Glutamatergic neuron (in vitro differentiated cells): ENCODE measurements at places on chromosomes 3 and 15. TPM values are rescaled to one million over a fixed set of nuclear protein-coding genes. Genes with fewer than 3 reads are reported as not detected.

The DGKG gene
- total RNA-seq = 24.1 TPM

The CLN6 gene
- total RNA-seq = 26.1 TPM

GRCh38 chr15:64883997-64884511 lies 27.6 kb upstream of the ANKDD1A start:
- H3K27me3 ChIP-seq = peaks cover 2% of the 10 kb centered on the region
- peaks cover 4% of the 10 kb centered on the region for H3K36me3 ChIP-seq
- peak overlapping the region; percentile 28 for H3K4me3 ChIP-seq
- no peak overlapping the region for H3K27ac ChIP-seq
- DNase-seq = no peak
- H3K4me1 ChIP-seq = peaks cover 13% of the 10 kb centered on the region

The CCR2 gene
- total RNA-seq = not detected
